Suprapubic skin (tissue), 4 donors: ENCODE measurements at places on chromosomes 6 and 20.

DNA sequence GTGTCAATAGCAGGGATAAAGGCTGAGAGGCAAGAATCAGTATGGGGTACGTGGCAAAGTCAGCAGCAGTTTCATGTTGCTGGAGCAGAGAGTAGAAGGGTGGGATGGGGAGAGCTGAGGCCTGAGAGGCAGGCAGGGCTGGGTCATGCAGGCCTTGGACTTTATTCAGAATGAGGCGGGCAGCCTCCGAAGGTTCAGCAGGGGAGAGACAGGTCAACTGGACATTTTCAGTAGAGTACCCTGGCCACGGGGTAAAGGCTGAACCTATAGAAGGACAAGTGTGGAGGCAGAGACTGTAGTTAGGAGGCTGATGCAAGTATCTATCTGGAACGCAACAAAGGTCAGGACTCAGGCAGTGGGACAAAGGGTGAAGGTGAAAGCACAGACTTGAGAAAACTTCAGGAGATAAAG is 13.7 kb downstream of the NOTCH4 start:
- H3K36me3 ChIP-seq = no peaks in the 10 kb centered on the region
- H3K27ac ChIP-seq = no peak overlapping the region
- no peak for DNase-seq
- no peaks in the 10 kb centered on the region for H3K27me3 ChIP-seq

DNA sequence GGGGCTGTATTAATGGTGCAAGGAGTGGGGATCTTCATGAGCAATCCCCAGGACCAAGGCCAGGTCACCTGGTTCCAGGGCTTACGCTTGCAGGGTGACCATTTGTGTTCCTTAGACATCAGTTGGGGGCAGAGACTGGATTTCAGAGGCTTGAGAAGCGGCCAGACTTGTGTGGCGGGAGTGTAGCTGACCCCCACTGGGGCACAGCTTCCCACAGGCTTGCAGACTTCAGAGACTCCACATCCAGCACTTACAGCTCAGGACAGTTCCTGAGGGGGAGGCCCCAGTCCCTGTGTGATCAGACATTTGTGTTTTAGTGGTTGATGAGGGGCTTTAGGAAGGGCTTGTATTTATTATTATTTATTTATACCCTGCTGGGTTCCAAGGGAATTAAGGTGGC is 15.3 kb downstream of the TJAP1 start:
- H3K27me3 ChIP-seq = no peaks in the 10 kb centered on the region
- H3K4me1 ChIP-seq = peaks cover 82% of the 10 kb centered on the region
- no peak overlapping the region for H3K4me3 ChIP-seq
- H3K27ac ChIP-seq = no peak overlapping the region

DNA sequence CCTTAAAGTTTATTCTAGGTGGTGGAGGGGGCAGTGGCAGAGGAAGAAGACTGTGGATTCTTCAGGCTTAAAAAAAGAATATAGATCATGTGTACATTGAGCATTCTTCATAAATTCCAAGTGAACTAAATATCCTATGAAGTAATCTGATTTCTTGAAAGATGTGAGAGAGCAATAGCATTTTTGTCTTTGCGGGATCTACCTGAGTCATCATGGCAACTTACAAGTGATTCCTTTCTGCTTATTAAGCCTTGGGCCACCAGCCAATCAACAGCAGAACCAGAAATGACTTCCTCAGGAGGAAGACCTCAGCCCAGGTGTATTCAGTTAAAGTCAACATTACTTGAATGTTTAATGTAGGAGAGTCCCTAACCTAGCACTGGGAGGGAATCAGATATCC is 756.9 kb downstream of the TFAP2A start:
- H3K27me3 ChIP-seq = no peaks in the 10 kb centered on the region
- no peak overlapping the region for H3K27ac ChIP-seq
- DNase-seq = no peak
- no peaks in the 10 kb centered on the region for H3K36me3 ChIP-seq

- H3K27ac ChIP-seq = no peak overlapping the region
- peaks cover 12% of the 10 kb centered on the region for H3K4me1 ChIP-seq
- H3K36me3 ChIP-seq = no peaks in the 10 kb centered on the region
- no peaks in the 10 kb centered on the region for H3K27me3 ChIP-seq
- DNase-seq = no peak
- H3K4me3 ChIP-seq = no peak overlapping the region
Measured at GRCh38 chr6:163841326-163841725, 426.8 kb downstream of the QKI start.

GRCh38 chr6:37083243-37084138 is 78.0 kb downstream of the FGD2 start:
- DNase-seq = no peak
- peaks cover 23% of the 10 kb centered on the region for H3K4me1 ChIP-seq
- no peak overlapping the region for H3K4me3 ChIP-seq
- peak overlapping the region; percentile 82 for H3K27ac ChIP-seq
- H3K36me3 ChIP-seq = no peaks in the 10 kb centered on the region

GRCh38 chr6:99458319-99458718 is 33.2 kb upstream of the PNISR start:
- H3K27me3 ChIP-seq = no peaks in the 10 kb centered on the region
- no peak overlapping the region for H3K27ac ChIP-seq
- H3K4me1 ChIP-seq = no peaks in the 10 kb centered on the region
- DNase-seq = no peak
- H3K36me3 ChIP-seq = peaks cover 8% of the 10 kb centered on the region

- H3K4me3 ChIP-seq = no peak overlapping the region
- no peaks in the 10 kb centered on the region for H3K36me3 ChIP-seq
- H3K27me3 ChIP-seq = no peaks in the 10 kb centered on the region
- no peak overlapping the region for H3K27ac ChIP-seq
Measured at GRCh38 chr20:6632187-6632586, 135.3 kb upstream of the BMP2 start.

DNA sequence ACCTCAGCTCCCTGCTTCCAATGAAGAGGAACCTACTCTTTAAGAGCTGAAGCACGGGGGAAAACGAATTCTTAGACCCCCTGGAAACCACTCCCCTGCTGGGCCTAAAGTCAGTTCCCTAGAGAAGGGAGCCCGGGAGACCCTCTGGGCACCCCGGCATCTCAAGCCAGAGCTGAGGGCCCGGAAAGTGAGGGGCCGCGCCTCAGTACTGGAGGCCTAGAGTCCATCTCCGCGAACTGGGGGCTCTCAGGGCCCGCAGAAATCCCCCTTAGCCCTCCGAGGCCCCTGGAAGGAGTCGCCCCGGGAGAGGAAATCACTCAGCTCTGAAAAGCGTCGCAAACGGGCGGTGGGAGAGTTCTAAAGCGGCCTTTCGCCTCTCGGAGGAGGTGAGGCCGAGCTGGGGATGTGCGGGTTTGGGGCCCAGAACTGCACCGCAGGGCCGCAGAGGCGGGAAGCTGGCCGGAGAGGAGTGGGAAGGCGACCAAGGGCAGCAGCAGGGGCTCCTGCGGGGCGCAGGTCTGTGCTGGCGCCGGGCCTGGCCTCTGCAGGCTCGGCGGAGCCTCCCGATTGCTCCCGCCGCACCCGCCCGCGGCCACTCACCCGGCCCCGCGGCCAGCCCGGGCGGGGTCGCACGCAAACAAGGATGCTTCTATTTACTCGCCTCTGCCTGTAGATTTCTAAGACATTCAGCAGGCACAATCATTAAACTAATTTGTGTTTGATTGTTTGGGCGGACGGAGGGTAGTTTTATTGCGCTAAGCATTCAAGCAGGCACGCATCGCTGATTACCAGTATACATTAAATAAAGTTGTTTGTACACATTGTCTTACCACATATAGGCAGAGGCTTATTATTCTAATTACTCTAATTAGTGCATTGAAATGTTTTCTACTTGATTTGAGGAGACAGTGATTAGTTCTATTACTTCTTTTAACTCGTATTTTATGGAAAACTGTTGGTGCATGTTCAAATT is 9.2 kb downstream of the POU3F2 start:
- H3K36me3 ChIP-seq = no peaks in the 10 kb centered on the region
- peaks cover 100% of the 10 kb centered on the region for H3K27me3 ChIP-seq
- no peak overlapping the region for H3K27ac ChIP-seq
- no peak for DNase-seq
- H3K4me3 ChIP-seq = no peak overlapping the region
